ENCODE measurements at places on chromosomes 2 and 18.

GRCh38 chr2:114789989-114790388 is 347.5 kb downstream of the DPP10 start:
- no peak for DNase-seq

DNA sequence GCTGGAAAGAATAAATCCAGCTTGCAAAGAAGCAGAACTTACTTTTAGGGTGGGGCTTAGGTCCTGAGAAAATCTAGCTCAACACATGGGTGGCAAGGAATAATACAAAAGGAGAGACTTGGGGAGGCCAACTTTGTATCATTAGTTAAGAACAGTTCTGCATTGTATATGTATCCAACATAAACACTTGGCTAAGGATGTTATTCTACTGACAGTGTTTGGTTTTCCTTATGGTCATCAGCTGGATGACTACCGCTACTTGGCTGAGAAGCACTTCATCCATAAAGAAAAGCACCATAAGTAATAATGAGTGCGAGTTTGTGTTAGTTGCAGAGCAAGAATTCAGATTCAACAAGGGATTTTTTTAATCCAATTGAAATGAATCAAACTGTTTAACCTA is 614.9 kb downstream of the ARHGAP15 start:
- no peak for DNase-seq

GRCh38 chr2:112121682-112122254 is 16.4 kb upstream of the FBLN7 start:
- no peak for DNase-seq

- DNase-seq: no peak
These were observed 108.8 kb downstream of the STPG4 start for GRCh38 chr2:47046271-47046670.

DNA sequence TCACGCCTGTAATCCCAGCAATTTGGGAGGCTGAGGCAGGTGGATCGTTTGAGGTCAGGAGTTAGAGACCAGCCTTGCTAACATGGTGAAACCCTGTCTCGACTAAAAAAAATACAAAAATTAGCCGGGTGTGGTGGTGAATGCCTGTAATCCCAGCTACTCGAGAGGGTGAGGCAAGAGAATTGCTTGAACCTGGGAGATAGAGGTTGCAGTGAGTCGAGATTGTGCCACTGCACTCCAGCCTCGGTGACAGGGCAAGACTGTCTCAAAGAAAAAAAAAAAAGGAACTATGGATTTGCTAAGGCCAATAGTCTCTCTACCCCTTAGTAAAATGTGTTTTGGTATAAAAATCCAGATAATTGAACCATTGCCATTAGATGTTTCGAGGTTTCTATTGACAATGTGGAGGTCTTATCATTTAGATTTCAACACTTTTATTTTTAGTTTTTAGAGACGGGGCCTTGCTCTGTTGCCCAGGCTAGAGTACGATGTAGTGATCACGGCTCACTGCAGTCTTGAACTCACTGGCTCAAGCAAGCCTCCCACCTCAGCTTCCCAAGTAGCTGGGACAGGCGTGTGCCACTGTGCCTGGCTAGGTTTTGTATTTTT is 1.1 kb upstream of the TXNDC2 start:
- no peak for DNase-seq

DNA sequence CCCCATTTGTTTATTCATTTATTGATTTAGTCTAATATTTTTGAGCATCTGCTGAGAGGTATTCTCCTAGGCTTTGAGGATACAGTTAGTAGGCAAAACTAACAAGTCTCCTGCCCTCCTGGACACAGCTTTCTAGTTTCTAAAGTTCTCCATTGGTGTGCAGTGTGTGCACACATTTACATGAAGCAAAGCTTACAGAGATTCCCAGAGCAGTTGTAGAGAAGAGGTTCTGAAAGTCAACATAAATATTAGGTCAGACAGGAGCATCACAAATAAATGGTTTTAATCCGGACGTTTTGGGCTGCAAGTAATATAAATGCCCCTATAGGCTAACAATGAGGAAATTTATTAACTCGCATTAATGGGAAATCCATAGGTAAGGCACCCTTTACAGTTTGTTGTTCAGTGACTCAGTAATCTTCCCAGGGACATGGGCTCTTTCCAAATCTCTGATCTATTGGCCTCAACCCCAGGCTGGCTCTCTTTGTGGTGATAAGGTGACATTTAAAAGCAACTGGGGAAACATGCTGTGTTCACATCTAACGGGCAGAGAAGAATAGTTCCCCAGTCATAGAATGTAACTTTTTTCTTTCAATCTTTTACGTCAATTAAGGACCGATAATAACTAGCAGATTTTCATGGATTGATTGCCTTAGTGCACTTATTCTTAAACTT is 407.2 kb downstream of the PTPRM start:
- DNase-seq: no peak

DNA sequence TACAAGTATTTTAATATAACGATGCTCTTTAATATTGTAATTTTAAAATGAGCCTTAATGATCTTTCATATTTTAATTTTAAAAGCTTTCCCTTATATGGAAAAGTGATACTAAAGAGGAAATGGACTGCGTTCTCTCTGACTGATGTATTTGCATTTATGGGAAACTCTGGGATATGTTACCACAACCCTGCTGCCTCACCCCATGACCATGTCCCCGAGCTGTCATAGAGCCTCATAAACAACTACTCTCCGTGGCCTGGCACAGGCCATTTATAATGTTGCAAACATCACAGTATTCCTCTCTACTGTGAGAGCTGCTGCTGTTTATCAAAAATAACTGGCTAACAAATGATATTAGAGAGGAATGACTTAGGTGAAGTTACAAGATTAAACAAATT is 75.8 kb upstream of the SEC11C start:
- DNase-seq: no peak

DNA sequence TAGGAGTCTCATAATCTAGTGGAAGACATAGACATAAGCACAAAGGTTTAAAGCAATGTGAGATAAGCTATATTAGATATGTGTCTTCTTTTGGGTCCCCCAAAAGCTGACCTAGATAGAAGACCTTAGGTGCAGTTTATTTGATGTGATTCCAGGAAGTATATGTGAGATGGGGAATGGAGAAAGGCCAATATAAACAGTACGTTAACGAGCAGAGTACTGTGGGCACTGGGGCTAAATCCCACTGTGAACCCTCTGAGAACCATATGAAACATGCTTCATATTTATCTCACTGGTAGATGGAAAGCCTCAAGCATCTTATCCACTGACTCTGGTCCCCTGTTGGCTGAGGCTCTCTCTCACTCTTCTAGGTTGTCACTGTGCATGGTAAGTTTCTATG is 62.6 kb upstream of the ZC3H15 start:
- no peak for DNase-seq

- no peak for DNase-seq
These were observed 32.6 kb upstream of the SLC40A1 start for GRCh38 chr2:189613077-189613636.

GRCh38 chr2:1698188-1698945 is 45.9 kb downstream of the PXDN start:
- no peak for DNase-seq

- no peak for DNase-seq
These were observed 131.3 kb downstream of the CCDC148 start for GRCh38 chr2:158325031-158325781.

DNA sequence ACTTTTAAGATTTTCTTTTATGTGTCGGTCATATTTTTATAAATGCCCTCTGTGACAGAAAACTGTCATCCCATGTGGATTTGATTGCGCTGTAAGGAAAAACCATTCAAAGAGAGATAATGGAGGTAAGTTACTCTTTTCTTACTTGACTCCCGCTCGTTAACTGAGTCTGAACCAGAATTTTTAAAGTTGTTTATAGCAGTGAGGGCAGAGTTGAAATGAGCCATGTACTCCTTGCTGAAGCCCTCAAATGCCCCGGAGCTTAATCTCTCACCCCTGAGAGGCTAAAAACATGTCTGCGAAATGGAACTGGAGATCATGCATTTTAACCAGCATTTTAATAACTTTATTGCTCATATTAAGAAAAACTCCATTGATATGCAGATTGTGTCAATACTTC is 320.0 kb upstream of the SOX11 start:
- DNase-seq: no peak

- no peak for DNase-seq
These were observed 14.9 kb downstream of the PPP3R1 start for GRCh38 chr2:68237404-68237803.

- no peak for DNase-seq
These were observed 6.5 kb downstream of the TTR start for GRCh38 chr18:31598021-31598805.

DNA sequence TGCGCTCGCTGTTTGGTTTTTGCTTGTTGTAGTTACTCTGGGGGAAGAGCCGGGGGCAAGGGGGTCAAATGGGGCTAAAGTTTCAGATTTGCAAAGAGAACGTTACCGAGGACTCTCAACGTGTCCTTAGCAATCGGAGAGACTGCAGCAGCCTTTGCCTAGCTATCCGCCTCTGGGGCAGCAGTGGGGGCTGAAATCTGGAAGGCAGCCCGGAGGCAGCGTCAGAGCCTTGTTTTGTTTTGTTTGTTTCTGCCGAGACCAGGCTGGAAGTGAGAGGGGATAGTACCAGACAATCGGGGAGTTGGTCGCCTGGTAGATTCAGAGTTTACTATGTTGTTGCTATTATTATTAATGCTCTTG is 1.2 kb downstream of the CDH20 start:
- peak; percentile 53 for DNase-seq

- DNase-seq: no peak
These were observed 148.0 kb downstream of the PARD3B start for GRCh38 chr2:204693262-204693661.

GRCh38 chr2:216017365-216017764 is 4.0 kb upstream of the MREG start:
- no peak for DNase-seq

GRCh38 chr2:73175663-73176204 is 26.6 kb upstream of the NOTO start:
- DNase-seq: no peak

GRCh38 chr2:85400541-85401463 is 9.4 kb downstream of the CAPG start:
- DNase-seq: no peak

GRCh38 chr2:122469147-122469546 is 713.7 kb downstream of the TSN start:
- DNase-seq: no peak

Data from H1 (cell line).